ENCODE measurements at places on chromosomes 12 and 14.

- DNase-seq, result no peak
Observed at GRCh38 chr12:82659343-82660207, 27.1 kb upstream of the TMTC2 start.

DNA sequence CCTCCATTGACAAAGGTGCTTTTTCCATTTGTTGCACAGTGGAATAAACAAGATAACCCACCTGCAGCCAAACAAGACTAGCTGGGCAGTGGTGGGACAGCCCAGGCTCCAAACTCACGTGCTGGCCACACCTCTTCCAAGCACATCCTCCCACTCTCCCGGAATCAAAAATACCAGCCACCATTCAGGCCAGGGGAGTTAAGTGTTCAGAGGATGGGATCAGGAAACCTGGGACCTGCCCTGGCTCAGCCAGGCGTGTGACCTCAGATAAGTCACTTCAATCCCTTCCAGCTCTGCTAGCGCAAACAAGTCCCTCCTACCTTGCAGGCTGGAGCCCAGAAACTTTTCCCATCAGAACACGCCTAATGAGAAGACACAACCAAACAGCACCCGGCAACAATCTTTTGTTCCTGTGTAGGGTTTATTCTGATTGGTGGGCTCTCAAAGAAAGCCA lies 43.3 kb downstream of the ACTN1 start:
- DNase-seq, result no peak

- no peak for DNase-seq
Observed at GRCh38 chr14:101705733-101706508, 55.6 kb upstream of the PPP2R5C start.

GRCh38 chr12:63064080-63064479 lies 86.9 kb downstream of the AVPR1A start:
- no peak for DNase-seq

DNA sequence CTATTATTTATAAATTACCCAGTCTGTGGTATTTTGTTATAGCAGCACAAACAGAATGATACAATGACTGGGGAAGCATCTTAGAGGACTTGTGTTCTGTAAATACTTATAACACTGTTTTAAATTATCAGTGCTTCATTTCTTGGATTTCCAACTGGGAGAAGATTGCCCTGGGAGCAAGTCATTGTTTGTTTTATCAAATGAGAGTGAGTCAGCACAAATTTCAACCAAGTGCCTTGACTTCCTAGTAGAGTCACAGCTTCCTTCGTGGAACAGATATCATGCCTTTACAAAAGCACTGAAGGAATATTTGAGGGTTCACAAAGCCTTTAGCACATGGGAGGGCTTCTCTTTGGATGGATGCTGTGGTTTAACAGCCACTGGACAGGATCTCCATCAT lies 234.1 kb downstream of the KTN1 start:
- DNase-seq, result no peak

- no peak for DNase-seq
Observed at GRCh38 chr14:61121355-61121787, 140.3 kb downstream of the SLC38A6 start.

- no peak for DNase-seq
Observed at GRCh38 chr12:98417266-98417665, 98.1 kb upstream of the TMPO start.

DNA sequence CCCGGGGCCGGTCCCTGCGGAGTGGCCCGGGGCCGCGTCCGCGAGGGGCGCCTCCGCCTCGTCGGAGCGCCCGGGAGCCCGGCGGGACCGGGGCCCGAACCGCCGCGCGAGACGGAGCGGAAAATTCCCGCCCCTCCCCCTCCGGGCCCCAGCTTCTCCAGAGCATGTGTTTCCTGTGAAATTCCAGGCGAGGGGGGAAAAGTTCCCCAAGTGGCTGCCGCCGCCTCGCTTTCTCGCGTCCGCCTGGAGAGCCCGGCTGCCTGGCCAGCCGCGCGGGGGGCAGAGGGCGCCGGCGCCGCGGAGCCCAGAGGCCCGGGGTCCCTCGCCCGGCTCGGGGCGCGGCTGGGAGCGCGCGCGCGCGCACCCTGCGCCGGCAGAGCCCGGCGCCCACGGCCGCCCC lies 904 bp downstream of the CACNA1C start:
- no peak for DNase-seq

GRCh38 chr14:106021832-106022231 lies 495.4 kb downstream of the TMEM121 start:
- DNase-seq, result no peak

GRCh38 chr14:50089208-50089607 lies 27.2 kb downstream of the VCPKMT start:
- no peak for DNase-seq

DNA sequence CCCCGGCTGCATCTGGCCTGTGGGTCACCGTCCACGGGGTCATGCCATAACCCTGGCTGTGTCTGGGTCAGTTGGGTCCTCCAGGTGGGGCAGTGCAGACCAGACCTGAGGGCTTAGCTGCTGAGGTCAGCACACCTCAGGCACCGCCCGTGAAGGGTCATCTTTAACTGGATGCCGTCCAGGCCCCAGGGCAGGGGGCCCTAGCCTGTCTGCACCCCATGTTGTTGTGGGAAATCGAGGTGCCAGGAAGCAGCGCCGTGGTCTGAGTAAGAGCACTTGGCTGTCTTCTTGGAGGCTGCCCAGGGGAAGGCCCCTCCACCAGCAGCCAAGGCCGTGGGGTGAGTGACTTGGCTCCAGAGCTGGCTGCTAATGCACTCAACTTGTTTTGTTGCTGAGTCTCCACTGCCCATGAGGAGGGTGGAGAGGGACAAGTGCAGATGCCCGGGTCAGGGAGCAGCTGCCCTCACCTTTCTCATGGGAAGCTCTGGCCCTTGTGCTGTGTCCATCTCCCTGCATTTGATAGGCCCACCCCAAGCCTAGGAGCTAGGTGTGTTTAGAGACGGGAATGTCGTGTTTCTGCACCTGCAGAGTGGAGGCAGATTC lies 317.2 kb downstream of the TMEM121 start:
- DNase-seq, result no peak

DNA sequence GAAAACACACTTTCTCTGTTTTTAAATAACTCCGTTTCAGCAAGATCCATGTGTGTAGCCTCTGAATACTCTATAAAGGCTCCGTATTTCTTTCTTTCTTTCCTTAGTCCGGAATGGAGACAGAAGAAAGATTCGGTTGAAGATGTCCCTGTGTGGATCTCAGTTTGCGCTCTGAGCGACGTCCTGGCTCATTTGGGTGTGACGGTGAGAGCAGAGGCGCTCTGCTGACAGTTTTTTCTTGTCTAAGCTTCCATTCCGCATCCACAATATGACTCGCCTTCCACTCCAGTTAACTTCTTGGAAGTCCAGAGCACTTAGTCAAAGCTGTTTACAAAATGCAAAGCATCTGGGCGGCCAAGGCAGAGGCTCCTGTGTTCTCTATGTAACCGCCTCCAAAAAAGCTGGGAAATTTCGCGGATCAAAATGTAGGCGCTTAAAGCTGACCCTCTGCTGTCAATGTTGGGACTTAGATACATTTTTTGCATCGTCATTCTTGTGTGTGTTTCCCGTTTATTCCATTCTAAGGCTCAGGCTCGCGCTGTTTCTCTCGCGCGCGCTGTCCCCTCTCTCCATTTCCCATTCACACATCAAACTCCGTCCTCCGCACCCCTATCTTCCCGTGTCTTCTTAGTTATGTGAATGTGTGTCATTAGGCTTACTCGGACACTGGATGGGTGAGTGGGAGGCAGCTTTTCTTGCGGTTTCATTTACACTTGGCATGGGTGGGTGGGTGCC lies 880 bp upstream of the FLRT2 start:
- no peak for DNase-seq

GRCh38 chr14:94655169-94655710 lies 43.0 kb downstream of the SERPINA3 start:
- no peak for DNase-seq

DNA sequence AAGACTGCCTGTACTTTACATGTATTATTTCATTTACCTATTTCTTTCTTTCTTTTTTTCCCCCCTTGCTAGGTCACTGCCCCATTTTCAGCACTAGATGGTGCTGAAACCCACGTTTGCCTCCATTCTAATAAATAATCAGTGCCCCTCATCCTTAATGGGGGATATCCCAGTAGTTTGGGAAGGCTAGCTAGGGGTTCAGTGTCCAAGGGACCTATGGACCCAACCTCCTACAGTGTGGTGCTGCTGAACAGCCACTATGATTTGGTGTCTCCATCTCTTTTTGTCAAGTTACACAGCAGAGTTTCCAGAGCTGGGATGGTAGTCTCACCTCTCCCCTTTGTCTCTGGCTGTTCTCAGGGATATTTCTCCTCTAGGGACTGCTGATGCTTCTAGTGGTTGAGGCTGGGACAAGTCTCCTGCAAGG lies 6.5 kb upstream of the HCFC2 start:
- no peak for DNase-seq
